Fibroblast of villous mesenchyme (primary cell): ENCODE measurements at places on chromosomes 6 and 20. TPM values are rescaled to one million over a fixed set of nuclear protein-coding genes. Genes with fewer than 3 reads are reported as not detected.

GRCh38 chr6:156068881-156069280 is 613.2 kb upstream of the NOX3 start:
- no peak for DNase-seq

DNA sequence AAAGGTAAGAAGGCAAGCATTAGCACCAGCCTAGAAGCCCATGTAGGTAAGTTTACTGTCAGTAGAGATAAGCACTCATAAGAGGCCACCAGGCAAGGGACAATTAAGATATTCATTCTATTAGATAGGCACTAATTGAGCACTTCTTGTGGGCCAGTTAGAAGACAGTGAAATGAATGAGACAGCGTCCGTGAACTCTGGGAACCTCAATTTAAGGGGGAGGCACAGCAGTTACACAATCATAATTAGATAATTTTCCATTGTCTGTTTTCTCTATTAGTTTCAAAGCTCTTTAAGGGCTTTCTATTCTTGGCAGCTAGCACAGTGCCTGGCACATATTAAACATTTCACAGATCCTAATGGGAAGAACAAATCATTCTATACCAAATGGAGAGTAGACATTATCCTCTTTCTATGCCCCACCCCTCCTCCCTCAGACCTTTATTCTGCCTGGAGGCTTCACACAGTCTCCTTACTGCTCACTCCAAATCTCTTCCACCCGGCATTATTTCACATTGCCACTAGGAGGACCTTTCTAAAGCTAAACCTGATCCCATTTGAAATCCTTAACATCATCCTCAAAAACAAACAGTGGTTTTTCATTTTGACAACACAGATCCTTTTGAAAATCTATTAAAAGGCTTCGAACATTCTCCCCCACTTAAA is 529.6 kb downstream of the ADGRB3 start:
- DNase-seq = no peak

WFDC10B gene
- not detected in 2 replicates for total RNA-seq

- DNase-seq = peak; percentile 76
Measured at GRCh38 chr20:19735446-19735845, 22.6 kb upstream of the RIN2 start.

DNA sequence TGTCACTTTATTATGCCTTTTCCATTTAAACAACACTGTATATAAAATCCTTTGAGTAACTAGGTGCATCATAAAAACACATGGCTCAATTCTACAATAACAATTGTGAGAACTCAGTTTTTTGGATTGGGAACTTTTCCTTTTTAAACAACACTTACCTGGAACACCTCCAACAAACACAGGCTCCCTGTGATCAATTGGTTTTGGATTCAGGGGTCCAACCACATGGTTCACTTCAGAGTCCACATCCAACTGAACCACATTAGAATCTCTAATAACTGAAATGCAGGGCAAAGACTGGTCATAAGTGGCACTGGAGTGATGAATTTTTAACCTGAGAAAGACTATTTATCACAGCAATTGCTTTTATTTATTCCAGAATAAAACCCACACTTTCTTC is 26.5 kb downstream of the FAM229B start:
- DNase-seq = no peak

- no peak for DNase-seq
Measured at GRCh38 chr6:73076211-73076954, 148.9 kb downstream of the KHDC1L start.

- peak; percentile 88 for DNase-seq
Measured at GRCh38 chr20:50027611-50028105, 44.9 kb downstream of the SNAI1 start.

RUNX2 gene
- 8.6 and 9.7 TPM in 2 replicates for total RNA-seq

DNA sequence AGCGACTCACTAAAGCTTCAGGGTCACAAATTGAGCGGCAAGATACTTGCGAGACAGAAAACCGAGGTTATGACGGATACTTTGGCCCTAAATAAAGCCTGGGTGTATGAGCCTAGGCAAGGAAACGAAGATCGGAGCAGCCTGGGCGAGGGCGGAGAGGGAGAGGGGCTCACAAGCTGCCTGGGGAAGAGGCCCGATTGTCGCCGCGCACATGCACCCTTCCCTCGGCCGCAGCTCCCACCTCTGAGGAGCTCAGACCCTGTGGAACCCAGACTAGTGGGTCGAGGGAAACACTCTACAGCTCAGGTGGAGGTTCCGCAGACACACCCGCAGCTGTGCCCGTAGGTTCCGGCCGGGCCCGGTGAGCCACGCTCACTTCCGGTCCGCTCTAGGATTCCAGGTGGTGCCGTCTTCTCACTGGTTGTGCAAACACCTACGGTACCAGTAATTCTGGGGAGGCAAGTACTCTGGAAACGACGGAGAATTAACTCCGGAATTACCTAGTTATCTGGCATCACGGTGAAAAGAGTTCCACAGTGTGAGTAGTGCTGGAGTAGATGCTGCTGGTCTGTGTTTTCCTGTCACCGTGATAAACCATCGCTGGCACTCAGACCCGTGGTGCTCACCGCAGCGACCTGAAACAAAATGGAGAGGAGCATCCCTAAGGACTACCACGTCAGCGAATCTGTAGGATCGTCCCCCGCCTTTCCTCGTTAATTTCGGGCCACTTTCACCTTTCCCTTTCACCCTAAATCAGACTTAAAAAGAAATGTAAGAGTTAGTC is 61.5 kb downstream of the GPX5 start:
- no peak for DNase-seq

CLVS2 gene
- not detected in 2 replicates for total RNA-seq

CRISP3 gene
- total RNA-seq = not detected in 2 replicates

GRCh38 chr6:135088281-135088680 is 33.7 kb upstream of the HBS1L start:
- DNase-seq = no peak

- DNase-seq = peak; percentile 53
Measured at GRCh38 chr6:24524805-24525204, 30.0 kb downstream of the ALDH5A1 start.

GRCh38 chr6:63236398-63236817 is 25.1 kb downstream of the FKBP1C start:
- DNase-seq = no peak

DNA sequence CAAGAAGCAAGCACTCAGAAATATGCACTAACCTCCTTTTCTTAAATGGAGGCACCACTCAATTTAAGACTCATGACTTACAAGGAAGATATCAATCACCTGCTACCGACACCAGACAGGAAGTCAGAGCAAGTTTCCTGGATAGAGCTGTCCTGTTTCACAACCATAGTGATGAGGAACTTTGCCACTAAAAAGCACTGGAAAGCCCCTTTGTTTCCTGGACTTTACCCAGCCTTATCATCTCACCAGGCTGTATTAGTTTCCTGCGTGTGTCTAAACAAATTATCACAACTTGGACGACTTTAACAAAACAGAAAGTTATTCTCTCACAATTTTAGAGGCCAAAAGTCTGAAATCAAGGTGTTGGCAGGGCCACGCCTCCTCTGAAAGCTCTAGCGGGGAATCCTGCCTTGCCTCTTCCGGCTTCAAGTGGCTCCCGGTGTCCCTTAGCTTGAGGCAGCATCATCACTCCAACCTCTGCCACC is 253.8 kb upstream of the STXBP5 start:
- no peak for DNase-seq

- DNase-seq = peak; percentile 93
Measured at GRCh38 chr6:163457637-163458561, 43.4 kb downstream of the QKI start.

DNA sequence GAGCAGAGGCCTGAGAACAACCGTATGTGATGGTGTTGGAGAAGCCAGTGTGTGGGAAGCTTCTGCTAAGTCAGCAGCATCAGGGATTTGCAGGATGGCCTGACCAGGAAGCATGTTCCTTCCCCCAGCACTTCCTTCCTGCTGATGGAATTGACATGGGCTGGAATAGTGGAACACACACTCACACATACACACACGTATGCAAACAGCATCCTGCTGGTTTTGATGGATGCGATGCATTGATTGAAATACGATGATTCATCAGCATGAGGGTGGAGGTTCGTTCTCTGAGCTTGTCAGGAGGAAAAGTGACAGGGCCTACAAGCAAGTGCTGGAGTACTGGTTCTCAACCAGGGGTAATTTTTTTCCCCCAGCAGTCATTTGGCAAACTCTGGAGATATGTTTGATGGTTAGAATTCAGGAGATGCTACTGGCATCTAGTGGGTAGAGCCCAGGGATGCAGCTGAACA is 229.1 kb downstream of the NFATC2 start:
- DNase-seq = no peak

UCKL1 gene
- total RNA-seq = 20.9 and 25.0 TPM in 2 replicates

DNA sequence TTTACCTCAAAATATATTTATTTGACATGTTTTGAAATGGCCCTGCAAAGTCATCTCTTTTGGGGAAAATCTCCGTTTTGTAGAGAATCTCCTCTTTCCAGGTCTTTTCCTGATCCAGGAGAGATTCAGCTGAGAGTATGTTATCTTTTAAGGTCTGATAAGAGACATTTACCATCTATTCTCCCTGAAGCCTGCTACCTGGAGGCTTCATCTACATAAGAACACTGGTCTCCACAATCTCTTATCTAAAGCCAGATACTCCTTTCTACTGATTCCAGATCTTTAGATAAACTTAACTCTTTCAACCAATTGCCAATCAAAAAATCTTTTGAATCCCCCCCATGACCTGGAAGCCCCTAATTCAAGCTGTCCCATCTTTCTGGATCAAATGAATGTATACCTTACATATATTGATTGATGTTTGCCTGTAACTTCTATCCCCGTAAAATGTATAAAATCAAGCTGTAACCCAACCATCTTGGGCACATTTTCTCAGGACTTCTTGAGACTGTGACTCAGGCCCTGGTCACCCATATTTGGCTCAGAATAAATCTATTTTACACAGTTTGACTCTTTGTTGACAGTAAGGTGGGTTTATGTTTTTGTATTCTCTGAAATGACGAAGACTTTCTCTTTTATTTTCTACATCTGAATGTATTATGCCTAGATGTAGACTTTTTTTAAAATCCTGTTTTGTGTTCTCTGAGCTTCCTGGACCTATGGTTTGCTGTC is 95.5 kb downstream of the ECT2L start:
- DNase-seq = no peak

DNA sequence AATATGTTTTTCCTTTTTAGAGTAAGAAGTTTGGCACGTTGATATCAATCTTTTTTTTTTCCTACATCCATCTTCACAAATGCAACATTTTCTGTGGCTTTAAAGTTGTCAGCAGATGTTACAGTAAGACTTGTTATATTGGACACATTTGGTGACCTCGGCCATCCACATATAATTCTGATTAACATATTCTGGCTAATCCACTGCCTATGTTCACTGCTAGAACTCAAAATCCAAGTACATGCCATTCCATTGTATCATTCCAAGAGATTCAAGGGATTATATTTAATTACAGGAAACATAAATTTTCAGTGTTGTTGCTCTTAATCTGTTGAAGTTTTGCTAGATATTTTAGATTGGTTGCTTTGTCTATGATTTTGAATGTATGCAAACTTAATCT is 367.6 kb downstream of the TENT5A start:
- no peak for DNase-seq

FNDC11 gene
- 0.86 and 0.97 TPM in 2 replicates for total RNA-seq

DNA sequence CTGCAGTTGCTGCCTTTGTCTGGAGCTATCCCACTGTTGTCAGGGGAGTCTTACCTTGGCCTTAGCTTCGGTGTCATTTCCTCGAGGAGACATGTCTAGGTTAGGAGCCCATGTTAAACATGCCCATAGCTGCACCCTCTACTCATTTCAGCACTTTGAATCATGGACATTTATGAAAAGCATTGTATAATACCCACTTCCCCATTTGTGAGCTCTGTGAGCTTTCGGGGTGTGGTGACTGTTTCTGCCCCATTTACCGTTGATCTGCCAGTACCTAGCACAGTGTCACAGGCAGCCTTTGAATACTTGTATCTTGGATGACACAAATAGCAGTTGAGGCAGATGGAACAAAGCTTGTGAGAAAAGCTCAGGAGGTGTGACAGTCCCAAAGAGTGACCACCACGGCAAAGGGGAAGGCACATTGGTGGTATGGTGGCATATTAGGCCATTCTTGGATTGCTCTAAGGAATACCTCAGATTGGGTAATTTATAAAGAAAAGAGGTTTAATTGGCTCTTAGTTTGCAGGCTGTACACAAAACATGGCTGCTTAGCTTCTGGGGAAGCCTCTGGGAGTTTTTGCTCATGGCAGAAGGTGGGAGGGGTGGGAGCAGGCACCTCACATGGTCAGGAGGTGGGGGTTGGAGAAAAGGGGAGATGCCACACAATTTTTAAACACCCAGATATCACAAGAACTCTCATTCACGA is 42.0 kb downstream of the JARID2 start:
- no peak for DNase-seq

SH3BGRL2 gene
- total RNA-seq = 2.6 TPM in 2 replicates

DNA sequence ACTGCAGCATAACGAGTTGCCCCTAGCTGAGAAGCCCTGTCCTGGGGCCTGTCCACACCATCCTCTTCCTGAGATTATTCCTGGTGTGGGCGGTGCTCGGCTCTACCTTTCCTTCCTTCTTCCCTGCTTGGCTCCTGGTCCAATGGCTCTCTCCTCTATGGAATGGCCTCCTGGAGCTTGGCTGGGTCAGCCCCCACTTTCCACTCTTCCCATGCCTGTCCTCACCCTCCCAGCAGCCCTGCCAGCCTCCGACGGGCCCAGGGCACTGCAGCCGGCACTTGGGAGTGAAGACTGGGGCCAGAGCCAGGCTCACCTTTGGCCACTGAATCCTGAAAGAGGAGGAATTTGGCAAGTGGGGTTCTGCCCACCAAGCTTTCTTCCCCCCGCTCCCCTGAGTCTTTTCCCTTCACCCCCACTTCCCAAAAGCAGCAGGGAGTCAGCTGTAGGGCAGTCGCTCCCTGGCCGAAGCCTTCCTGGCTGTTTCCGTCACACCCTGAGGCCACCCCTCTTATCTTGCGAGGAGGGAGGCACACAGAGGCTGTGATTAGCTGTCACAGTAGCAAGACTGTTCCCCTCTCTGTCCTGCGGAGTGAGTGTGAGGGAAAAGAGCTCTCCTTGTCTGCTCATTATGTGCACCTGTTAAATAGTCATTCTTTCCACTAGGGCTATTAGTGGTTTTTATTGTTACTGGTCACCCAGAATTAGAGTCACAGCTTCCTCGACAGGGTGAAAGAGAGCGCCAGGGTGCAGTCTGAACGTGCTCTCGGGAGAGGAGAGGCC is 6.3 kb upstream of the CDSN start:
- no peak for DNase-seq

DNA sequence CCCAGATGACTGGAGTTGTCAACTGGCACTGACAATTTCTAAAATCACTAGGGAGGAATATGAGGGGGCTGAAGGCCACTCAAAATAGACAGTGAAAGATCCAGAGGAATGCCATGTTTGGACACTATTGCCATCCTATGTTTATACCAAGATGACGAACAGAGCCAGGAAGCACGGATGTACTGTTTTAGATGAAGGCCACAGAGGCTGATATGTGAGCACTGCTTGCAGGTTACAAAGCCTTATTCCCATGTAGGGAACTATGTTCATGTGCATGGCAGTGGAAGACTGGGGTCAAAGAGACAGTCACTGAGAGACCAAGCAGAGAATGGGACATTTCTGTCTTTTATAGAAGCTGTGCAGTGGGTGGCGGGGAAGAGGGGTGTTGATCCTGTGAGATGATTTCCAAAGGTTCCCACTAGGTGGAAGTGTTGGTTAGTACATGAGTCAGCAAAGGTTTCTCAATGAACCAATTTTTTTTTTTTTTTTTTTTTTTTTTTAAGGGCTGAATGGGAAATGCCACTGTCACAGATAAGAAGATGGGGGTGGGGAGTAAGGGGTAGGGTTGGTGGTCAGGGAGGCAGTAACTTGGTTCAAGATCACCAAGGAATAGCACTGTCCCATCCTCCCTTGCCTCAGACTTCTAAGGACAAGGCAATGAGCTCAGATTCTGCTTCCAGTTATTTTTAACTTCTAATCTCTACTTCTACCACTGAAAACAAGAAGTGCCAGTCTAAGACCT is 46.7 kb upstream of the MOCS1 start:
- DNase-seq = peak; percentile 55
